ENCODE measurements at places on chromosomes 5 and 9. TPM values are rescaled to one million over a fixed set of nuclear protein-coding genes. Genes with fewer than 3 reads are reported as not detected.

Gene AK3
- total RNA-seq = 47.2 TPM

- no peaks in the 10 kb centered on the region for H3K27me3 ChIP-seq
- H3K4me1 ChIP-seq = peaks cover 84% of the 10 kb centered on the region
- H3K36me3 ChIP-seq = peaks cover 94% of the 10 kb centered on the region
- DNase-seq = peak; percentile 50
- no peak overlapping the region for H3K4me3 ChIP-seq
- peak overlapping the region; percentile 40 for H3K27ac ChIP-seq
These were observed 13.0 kb downstream of the TNIP1 start for GRCh38 chr5:151067632-151068432.

Gene CLIC3
- not detected for total RNA-seq

Gene HTR1A
- total RNA-seq = not detected

Gene PCDHGB2
- total RNA-seq = not detected

Gene C9
- not detected for total RNA-seq

Gene TAF11L11
- not detected for total RNA-seq

DNA sequence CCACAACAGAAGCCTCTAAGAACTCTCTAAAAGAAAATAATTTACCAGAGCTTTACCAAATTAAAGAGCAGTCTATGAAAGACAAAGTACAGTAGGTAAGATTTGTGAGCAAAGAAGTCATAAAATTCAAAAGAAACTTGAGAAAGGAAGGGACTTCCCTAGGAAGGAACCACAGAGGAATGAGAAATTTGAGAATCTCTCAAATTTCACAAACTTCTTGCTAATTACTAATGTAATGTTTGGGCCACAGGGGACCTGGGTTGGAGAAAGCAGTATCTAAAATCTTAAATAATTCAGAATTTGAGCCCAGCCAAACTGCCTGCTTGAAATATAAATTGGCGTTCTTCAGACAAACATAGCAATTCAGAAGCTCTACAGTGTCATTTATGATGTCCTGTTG lies 225.0 kb upstream of the PRR16 start:
- no peak for DNase-seq
- no peak overlapping the region for H3K4me3 ChIP-seq
- no peaks in the 10 kb centered on the region for H3K27me3 ChIP-seq
- no peaks in the 10 kb centered on the region for H3K36me3 ChIP-seq
- H3K27ac ChIP-seq = no peak overlapping the region

GRCh38 chr5:180868960-180869359 lies 7.9 kb upstream of the ZFP62 start:
- no peak overlapping the region for H3K27ac ChIP-seq
- H3K4me1 ChIP-seq = no peaks in the 10 kb centered on the region
- no peaks in the 10 kb centered on the region for H3K27me3 ChIP-seq
- no peaks in the 10 kb centered on the region for H3K36me3 ChIP-seq
- H3K4me3 ChIP-seq = no peak overlapping the region

Gene MED10
- 30.1 TPM for total RNA-seq

DNA sequence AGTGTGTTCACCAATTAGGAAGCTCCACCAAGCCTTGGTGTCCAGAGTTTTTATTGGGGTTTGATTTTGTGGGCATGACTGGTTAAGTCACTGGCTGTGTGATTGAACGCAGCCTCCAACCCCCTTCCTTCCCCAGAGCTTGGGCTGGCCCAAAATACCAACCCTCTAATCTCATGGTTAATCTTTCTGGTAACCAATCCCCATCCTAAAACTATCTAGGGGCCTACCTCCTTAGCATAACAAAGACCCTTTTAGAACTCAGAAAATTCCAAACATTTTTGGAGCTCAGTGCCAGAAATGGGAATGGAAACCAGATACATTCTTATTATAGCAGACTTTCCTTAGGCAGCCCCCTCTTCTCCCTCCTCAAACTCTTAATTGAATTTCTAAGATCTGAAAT lies 35.9 kb upstream of the HRH2 start:
- no peaks in the 10 kb centered on the region for H3K27me3 ChIP-seq
- no peak for DNase-seq

- no peak for DNase-seq
- no peaks in the 10 kb centered on the region for H3K36me3 ChIP-seq
- H3K27ac ChIP-seq = no peak overlapping the region
- no peaks in the 10 kb centered on the region for H3K4me1 ChIP-seq
These were observed 4.1 kb upstream of the C5orf63 start for GRCh38 chr5:127077366-127077765.

- H3K4me1 ChIP-seq = no peaks in the 10 kb centered on the region
- peaks cover 60% of the 10 kb centered on the region for H3K36me3 ChIP-seq
- H3K4me3 ChIP-seq = no peak overlapping the region
- DNase-seq = no peak
- H3K27me3 ChIP-seq = no peaks in the 10 kb centered on the region
- H3K27ac ChIP-seq = no peak overlapping the region
These were observed 11.1 kb downstream of the CD74 start for GRCh38 chr5:150401376-150402228.

GRCh38 chr9:88344013-88344412 lies 44.2 kb upstream of the SPIN1 start:
- DNase-seq = no peak
- no peaks in the 10 kb centered on the region for H3K27me3 ChIP-seq
- no peak overlapping the region for H3K27ac ChIP-seq
- no peaks in the 10 kb centered on the region for H3K36me3 ChIP-seq

Gene KIF12
- 0.85 TPM for total RNA-seq

Gene OR1J2
- not detected for total RNA-seq

DNA sequence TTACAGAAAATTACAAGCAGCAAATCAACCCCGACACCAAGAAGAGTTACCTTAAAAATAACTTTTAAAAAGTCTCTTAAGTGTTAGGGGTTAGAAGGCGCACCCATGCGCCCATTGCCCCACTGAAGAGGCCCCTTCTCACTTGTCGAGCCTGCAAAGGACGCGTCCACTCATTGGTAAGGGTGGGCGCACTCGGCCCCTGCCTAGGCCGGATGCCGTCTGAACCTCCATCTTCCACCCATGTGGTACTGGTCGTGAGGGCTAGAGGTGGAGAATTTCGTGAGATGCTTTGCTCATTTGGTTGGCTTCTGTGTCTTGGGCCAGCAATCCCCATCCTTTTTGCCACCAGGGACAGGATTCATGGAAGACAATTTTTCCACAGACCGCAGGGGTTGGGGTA lies 27.5 kb upstream of the LRRC14B start:
- H3K4me3 ChIP-seq = no peak overlapping the region
- H3K36me3 ChIP-seq = no peaks in the 10 kb centered on the region
- H3K27ac ChIP-seq = no peak overlapping the region
- peaks cover 42% of the 10 kb centered on the region for H3K4me1 ChIP-seq
- no peak for DNase-seq

DNA sequence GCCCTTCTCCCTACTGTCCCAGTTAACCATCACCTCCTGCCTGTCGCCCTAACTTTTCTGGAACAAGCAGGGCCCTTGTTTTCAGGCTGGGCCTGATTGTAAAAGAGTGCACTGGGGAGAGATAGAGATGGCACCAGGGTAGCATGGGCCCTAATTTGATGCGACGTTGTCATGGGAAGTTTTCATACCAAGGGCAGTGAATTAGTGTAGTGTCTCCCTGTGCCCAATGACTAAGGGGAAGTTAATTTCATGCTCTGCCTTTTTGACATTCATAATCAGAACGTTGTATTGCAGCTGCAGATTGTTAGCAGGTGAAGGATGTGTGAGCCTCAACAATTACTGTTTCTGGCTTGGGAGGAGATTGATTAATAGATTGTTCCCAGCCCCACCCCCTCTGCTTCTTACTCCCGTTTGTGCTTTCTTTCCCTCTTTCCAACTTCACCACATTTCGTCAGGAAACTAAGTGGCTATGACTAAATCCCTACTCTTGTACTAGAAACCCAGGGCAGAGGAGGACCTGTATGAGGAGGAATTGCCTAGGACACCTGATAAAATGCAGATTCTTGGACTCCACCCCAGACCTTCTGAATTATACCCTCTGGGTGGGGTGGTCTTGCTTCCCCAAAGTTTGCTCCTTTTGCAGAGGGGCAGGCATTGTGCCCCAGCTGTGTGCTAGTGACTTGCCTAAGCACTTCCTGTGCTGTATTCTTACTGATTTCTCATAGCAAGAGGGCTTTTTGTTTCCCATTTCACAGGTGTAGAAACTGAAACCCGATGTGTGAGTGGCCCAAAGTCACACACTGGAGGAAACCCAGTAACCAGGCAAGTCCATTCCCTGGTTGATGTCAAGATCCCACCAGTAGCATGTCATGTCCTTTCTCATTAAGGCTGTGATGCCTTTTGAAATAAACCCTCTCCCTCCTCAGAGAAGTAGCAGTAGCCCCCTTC lies 56.3 kb downstream of the DAB2IP start:
- peaks cover 5% of the 10 kb centered on the region for H3K27me3 ChIP-seq
- no peaks in the 10 kb centered on the region for H3K36me3 ChIP-seq
- no peak overlapping the region for H3K27ac ChIP-seq
- DNase-seq = no peak
- H3K4me3 ChIP-seq = no peak overlapping the region
- no peaks in the 10 kb centered on the region for H3K4me1 ChIP-seq

Gene KIF20A
- 152 TPM for total RNA-seq

Gene CERCAM
- 29.9 TPM for total RNA-seq

Gene GAPVD1
- total RNA-seq = 27.8 TPM

Gene ALDH1A1
- not detected for total RNA-seq

DNA sequence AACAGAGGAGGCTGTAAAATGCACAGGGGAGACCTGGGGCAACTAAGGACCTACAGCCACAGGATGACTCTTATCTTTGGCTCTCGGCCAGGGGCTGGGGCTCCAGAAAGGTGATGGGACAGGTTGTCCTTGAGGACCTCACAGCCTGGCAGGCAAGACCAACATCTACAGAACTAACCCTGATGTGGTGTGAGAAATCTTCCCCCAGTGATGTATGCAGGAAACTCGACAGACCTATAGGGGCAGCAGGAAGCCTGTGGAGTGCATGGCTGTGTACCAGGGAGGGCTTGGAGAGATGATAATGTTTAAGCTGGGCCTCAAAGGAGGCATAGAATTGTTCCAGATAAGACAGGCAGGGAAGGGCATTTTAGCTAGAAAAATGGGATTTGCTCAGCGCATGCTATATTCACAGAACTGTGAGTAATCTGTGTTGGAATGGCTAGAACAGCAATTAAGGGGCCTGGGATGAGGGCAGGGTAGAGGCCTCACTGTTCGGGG lies 68.5 kb upstream of the SLC25A51 start:
- peaks cover 35% of the 10 kb centered on the region for H3K36me3 ChIP-seq
- H3K27me3 ChIP-seq = no peaks in the 10 kb centered on the region
- H3K27ac ChIP-seq = no peak overlapping the region
- no peak for DNase-seq

- no peak overlapping the region for H3K4me3 ChIP-seq
- H3K4me1 ChIP-seq = no peaks in the 10 kb centered on the region
- DNase-seq = no peak
- H3K36me3 ChIP-seq = peaks cover 14% of the 10 kb centered on the region
- H3K27ac ChIP-seq = no peak overlapping the region
- no peaks in the 10 kb centered on the region for H3K27me3 ChIP-seq
These were observed 81.2 kb downstream of the CAMSAP1 start for GRCh38 chr9:135826188-135826545.

- DNase-seq = peak; percentile 46
- peak overlapping the region; percentile 59 for H3K27ac ChIP-seq
- H3K4me1 ChIP-seq = peaks cover 74% of the 10 kb centered on the region
These were observed 18.3 kb upstream of the NDST1 start for GRCh38 chr5:150489360-150490295.

DNA sequence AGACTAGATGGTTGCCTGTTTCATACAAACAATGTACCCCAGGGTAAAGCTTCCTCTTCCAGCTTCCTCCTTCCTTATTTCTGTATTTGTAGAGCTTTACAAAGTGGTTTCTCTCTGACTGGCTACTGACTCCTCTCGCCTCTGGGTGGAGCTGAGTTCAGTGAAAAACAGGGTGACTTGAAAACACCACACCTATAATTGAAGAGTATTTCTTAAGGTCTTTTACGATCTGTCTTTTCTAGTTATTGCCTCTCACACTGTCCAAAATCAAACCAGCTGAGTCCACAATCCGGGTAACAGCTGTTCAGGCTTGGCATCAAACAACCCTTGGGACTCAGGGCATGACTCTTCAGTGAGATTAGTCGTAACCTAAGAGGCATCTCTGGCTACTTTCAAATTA lies 200.4 kb downstream of the ARRDC3 start:
- no peak overlapping the region for H3K27ac ChIP-seq
- H3K27me3 ChIP-seq = no peaks in the 10 kb centered on the region
- DNase-seq = no peak

DNA sequence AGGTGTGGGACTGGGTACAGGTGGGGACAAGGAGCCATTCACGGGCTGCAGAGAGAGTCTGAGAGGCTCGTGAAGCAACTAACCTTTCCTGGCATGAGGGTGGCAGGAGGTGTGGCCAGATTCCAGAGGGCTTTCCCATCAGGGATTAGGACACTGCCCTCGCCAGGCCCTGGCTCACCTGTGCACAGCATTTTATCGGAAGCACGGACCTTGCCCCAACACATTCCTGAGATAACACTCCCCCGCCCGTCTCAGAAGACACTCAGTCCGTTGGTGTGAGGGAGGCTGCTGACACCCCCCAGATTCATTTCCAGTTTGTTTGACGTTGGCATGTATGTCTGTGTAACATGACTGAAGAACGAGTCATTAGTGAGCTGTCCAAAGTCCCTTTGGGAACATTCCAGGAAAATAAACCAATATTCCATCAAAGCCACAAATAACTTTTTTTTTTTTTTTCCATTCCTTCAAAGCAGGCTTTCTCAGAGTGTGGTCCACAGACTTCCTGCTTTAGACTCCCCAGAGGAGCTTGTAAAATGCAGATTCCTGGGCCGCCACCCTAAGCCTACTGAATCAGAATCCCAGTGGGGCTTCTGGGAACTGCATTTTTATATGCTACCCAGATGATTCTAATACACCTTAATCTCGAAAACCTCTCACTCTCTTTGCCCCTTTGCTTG lies 23.4 kb downstream of the WWC1 start:
- H3K36me3 ChIP-seq = no peaks in the 10 kb centered on the region
- no peak overlapping the region for H3K4me3 ChIP-seq

- DNase-seq = no peak
- no peaks in the 10 kb centered on the region for H3K36me3 ChIP-seq
- H3K27me3 ChIP-seq = peaks cover 7% of the 10 kb centered on the region
- no peak overlapping the region for H3K4me3 ChIP-seq
- no peaks in the 10 kb centered on the region for H3K4me1 ChIP-seq
These were observed 47.6 kb downstream of the NSG2 start for GRCh38 chr5:174093123-174093522.

Gene SLC36A2
- not detected for total RNA-seq

Gene FAM221B
- total RNA-seq = not detected

DNA sequence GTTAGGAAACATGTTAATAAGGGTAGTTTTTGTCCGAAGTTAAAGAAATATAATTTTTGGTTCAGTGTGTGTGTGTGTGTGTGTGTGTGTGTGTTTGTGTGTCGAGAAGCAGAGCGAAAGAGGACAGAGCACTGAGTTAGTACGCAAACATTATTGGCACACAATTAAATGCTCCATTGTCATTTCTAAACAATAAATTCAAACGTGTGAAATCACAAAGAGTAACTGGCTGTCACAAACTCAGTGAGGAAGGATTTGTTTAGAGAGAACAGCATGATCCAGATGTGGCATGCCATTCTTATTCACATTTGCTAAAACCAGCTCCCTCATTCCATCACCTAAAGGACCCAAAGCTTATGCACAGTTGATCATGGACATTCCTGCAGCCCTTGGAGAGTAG lies 970.8 kb downstream of the DTWD2 start:
- H3K36me3 ChIP-seq = no peaks in the 10 kb centered on the region
- DNase-seq = no peak
- no peaks in the 10 kb centered on the region for H3K4me1 ChIP-seq
- no peaks in the 10 kb centered on the region for H3K27me3 ChIP-seq
- no peak overlapping the region for H3K4me3 ChIP-seq
- H3K27ac ChIP-seq = no peak overlapping the region

Gene RACK1
- 2,892 TPM for total RNA-seq

GRCh38 chr5:16983022-16983639 lies 47.0 kb upstream of the MYO10 start:
- H3K27me3 ChIP-seq = no peaks in the 10 kb centered on the region
- no peaks in the 10 kb centered on the region for H3K36me3 ChIP-seq
